ENCODE measurements at places on chromosomes 6 and 20.

GRCh38 chr6:48475275-48475674 lies 364.3 kb upstream of the PTCHD4 start:
- DNase-seq, result no peak

GRCh38 chr20:42688576-42688975 lies 501.1 kb downstream of the PTPRT start:
- no peak for DNase-seq

- DNase-seq, result no peak
Observed at GRCh38 chr6:93294879-93295278, 124.5 kb downstream of the EPHA7 start.

GRCh38 chr6:73152966-73153757 lies 72.1 kb downstream of the KHDC1L start:
- DNase-seq, result no peak

DNA sequence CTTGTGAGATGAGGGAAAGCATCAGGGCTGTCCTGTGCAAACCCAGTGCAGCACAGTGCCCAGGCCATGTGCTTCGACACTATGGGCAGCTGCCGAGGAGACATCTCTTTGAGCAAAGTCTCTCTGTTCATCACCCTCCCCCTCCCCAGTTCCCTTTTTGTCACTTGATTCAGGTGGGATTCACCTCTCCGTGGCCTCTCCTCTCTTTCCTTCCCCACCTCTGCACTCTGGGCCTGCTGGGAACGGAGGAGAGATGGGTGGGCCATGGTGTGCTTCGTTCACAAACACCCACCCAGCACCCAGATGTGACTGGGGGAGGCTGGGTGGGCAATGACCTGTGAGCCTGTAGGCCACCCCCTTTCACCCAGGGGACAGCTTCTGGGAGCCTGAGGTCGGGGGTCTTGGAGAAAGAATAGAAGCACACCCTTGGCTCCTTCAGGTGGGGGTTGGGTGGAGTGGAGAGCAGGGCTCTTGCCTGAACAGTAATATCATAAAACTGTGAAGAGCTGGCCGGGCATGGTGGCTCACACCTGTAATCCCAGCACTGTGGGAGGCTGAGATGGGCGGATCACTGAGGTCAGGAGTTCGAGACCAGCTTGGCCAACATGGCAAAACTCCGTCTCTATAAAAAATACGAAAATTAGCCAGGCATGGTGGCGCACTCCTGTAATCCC lies 33.5 kb upstream of the DLGAP4 start:
- no peak for DNase-seq

GRCh38 chr6:95660544-95660943 lies 83.2 kb downstream of the MANEA start:
- no peak for DNase-seq

Measured in kidney (tissue), 22 donors.